ENCODE measurements at places on chromosomes 16 and 17.

DNA sequence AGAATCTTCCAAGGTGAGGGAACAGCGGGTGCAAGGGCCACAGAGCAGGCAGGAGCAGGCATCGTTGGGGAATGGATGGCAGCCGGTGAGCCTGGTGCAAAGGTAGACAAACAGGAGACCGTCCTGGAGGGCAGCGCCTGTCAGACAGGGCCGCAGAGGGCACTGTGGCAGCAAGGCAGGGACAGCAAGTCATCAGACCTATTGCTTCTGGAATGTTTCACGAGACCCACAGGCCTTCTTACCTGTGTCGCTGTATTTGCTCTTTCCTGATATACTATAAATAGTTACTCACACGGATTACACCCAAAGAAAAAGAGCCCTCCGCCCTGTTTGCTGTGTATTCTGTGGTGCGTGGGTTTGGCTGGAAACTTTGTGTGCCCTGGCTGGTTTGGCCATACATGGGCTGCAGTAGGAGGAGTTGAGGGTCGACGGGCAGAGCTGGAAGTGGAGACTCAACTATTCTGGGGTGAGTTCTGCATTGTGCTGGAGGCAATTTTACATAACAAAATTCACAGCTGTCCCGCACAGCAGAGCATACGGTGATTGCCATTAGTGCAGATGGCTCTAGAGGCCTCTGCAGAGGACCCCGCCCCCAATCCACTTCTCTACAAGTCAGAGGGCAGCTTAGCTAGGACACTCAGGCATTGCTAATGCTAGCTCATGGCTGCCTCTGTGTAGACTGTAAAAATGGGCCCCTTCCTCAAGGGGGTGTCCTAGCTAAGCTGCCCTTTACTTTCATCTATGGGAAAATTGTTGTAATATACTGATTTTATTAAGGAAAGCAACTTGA is 18.6 kb upstream of the POLR3E start:
- no peak for DNase-seq

DNA sequence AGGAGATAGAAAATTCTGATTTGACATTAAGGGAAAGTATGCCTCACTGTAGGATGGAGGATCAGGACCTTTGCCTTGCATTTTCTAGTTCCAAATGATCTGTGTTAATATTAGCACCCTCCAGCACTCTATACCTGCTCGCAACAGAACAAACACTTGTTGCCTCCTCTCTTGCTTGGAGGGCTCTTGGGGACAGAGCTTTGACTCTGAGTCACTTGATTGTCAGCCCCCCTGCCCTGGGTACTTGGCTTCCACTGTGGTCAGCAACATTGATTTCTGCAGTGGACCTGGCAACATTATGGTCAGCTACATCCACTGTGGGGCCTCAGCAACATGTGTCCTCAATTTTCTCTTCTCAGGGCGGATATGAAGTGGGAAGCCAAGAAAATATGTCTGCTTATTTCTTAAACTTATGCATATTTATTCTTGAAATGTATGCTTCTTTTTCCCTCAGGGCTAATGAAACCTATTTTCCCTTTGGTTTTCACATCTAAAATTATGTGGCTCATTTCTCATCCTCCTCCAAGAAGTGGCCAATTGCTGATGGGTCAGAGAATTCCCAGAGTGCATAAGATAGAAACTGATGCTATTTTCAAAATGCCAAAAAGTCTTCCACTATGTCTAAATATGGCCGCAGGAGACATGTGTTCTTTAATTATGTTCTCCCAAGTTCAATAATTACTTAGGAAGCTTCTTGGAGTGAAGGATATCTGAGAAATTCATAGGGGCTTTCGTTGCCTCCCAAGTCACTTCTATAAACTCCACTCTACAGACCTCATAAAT is 94.6 kb upstream of the SMIM36 start:
- DNase-seq = no peak

DNA sequence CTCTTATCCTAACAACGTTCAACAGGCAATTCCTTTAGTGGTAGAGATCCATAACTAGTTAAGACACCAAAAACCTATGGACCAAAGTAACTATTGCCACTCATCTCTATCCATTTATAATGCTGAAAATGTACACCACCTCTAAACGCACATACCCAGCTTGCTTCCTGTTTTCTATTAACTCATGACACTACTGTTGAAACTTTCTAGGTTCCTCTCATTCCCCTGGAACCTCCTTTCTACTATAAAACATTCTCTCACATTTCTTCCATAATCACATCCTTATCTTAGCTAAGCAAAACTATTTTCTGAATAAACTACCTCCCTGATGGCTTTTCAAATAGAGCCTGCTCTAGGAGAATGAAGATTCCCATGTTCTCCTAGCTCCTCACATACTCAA is 42.9 kb upstream of the KSR1 start:
- DNase-seq = no peak

DNA sequence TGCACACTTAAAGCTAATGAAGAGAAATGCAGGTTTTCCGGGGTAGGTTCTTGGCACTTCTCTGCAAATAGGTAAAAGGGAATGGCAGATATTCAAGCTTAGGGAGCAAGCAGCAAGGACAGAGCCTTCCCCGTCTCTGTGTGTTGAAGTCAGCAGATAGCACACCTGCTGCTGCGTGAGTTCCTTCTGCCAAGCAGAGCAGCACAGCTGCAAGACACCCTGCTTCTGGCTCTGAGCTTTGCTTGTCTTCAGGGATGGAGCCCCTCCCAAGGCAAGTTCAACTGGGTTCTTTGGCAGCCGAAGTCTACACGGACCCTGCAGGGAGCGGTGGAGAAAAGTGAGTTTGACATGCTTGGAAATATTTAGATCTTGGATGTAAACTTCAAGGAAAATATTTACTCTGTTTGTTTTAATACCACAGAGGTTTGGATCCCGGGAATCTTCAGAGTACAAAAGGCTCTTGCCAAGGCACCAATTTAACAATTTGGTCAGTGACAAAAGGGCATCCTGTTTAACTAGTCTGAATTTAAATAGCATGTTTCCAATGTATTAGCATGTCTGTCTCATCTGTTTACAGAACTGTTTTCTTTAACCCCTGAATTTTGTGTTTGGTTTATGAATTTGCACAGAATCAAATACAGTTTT is 113.4 kb upstream of the KCNJ16 start:
- no peak for DNase-seq

- peak; percentile 21 for DNase-seq
Measured at GRCh38 chr17:35568561-35568960, 7.9 kb upstream of the SLFN14 start.

DNA sequence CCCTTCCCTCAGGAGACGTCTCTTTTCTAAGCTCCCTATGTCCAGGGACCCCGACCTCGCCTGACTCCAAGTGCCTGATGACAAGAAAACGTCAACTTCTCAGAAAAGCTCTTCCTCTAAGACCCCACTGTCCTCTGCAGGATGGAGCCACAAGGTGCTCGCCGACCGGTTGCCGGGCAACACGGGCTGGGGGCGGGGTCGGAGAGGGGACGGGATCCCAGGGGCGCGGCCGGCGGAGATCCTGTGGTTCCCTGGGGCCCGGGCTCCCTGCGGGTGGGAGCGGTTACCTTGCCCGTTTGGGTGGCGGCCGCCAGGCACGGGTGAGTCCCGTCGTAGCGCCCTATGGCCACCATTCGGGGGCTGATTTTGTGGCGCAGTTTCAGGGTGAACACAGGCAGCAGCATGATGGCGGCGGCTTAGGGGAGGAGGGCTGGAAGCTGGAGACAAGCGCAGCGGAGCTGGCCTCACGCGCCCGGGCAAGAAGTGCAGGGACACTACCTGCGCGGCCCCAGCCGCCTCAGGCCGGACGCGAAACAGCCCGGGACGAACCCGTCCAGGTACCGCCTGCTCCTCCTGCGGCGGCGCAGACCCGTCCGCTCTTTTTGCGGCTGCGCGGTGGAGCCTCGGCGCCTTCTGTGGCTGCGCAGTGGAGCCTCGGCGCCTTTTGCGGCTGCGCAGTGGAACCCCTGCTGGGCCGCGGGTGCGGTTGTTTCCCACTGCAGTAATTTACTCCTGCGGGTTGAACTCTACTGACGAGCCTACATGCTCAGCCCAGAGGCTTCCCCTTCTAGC is at the start of gene BBS2:
BBS2 (minus strand) TSS at position 566 of the 792 bp plus-strand sequence; CDS start at position 404, 162 bp downstream.
- DNase-seq = peak; percentile 88

GRCh38 chr16:57618296-57619132 is 9.9 kb upstream of the ADGRG1 start:
- no peak for DNase-seq

- DNase-seq = no peak
Measured at GRCh38 chr16:89706518-89707260, 5.2 kb upstream of the SPATA2L start.

Measured in activated T-helper 1 cell treated with anti-CD3 and anti-CD28 coated beads, Interleukin-2, amount 50 U/mL, for 16 hours (primary cell).